Right lung (tissue), 10 donors: ENCODE measurements at places on chromosomes 12 and 14. TPM values are rescaled to one million over a fixed set of nuclear protein-coding genes. Genes with fewer than 3 reads are reported as not detected.

GRCh38 chr14:37697489-37698121, 102.2 kb downstream of the TTC6 start:
- DNase-seq, result no peak

GRCh38 chr12:11981121-11981733, 89.5 kb upstream of the BCL2L14 start:
- DNase-seq, result no peak

DNA sequence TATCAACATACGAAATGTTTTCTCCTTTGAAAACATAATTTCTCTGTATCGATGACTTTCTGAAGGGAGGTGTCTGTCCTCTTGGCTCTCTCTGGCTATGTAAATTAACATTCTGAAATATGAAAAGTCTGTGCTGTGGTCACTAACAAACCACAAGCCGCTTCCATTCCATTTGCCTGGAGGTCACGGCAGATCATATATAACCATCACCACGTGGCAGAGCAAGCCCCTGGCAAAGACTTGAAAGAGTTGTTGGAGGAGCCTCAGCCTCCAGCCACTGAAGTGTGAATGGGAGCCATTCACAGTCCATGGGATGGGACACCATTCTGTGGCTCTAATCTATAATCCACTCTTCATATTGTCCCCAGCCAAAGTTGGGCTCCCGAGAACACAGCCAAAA, 39.6 kb downstream of the CDKL1 start:
- no peak for DNase-seq

GRCh38 chr12:97538705-97539104, 76.1 kb downstream of the RMST start:
- no peak for DNase-seq

GRCh38 chr14:42965512-42965911, 1358.8 kb downstream of the LRFN5 start:
- no peak for DNase-seq

The SMIM41 gene
- polyA plus RNA-seq, result 2.5 TPM

DNA sequence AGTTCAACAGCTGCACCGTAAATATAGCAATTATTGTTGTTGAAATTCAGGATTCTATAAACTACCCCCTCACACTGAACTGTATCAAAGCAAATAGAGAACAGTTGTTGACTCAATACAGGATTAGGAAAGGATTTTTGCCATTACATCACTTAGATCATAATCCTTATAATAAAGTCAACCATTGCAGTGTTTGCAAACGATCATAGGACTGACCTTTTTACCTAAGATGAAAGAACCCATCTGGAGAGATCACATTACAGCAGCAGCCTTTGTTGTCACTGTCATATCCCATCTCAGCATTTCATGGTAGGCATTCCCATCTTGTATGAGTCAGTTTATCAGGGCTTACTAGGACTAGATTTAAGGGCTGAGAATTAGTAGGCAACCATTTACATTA, 96.1 kb downstream of the IPO8 start:
- no peak for DNase-seq

The NINJ2 gene
- polyA plus RNA-seq, result 1.4 TPM

The KCNMB4 gene
- polyA plus RNA-seq, result 23.5 TPM

DNA sequence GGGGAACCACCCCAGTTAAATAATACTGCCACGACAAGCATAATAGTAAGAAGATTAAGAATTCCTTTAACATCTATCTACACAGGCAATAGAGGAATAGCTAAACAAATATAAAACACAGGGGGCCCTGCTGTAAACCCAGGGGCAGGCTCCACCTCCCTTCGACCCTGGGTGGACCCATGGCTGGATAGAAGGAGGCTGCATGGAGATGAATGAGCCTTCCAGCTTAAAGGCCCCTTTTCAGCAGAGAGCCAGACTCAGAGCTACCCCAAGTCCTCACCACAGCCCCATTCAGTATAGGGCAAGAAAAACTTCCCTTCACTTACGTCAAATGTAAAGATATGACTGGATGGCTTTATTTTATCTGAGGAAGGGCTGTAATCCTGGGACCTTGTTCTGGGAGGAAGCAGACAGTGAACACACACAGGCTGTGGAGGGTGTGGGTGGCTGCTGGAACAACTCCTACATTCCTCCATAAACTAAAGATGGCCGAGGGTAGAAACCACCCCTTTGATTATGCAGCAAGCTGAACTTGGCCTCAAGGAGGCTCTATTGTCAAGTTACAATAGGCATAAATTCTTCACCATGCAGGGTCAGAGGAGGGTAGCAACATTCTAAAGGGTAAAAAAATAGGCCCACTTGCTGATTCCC, 30.4 kb downstream of the NUAK1 start:
- DNase-seq, result no peak

- DNase-seq, result no peak
Observed at GRCh38 chr12:26120561-26121274, 4.1 kb downstream of the BHLHE41 start.

The IFNG-AS1 gene
- polyA plus RNA-seq, result 0.13 TPM

The HOXC9 gene
- polyA plus RNA-seq, result 0.32 TPM

GRCh38 chr12:132083614-132083940, 60.5 kb downstream of the DDX51 start:
- DNase-seq, result no peak

DNA sequence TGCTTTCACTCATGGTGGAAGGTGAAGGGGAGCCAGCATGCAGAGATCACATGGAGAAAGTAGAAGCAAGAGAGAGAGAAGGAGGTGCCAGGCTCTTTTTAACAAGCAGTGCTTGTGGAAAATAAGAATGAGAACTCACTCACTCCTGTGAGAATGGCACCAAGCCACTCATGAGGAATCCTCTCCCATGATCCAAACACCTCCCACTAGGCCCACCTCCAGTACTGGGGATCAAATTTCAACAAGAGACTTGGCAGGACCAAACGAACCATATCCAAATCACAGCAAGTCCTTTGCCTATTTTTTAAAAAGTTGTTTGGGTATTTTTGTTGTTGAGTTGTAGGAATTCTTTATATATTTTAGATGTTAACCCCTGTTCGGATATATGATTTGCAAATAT, 245.9 kb upstream of the ARID2 start:
- no peak for DNase-seq

DNA sequence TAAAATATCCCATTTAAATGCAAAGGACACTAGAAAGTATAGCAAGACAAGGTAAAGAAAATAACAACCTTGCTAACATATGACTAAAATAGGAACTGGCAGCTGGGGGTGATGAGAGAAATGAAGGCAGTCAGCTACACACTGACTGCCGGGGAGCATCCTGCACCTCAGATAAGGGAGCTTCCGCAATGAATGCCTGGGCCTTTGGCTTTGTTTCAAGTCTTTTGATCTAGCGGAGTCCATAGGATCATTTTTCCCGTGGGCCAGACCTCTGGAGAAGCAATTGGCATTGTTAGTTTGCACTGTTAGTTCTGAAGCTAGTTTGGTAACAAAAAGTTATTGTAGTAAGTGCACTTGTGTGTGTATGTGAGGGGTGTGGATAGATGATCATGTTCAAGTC, 639.9 kb downstream of the DIO2 start:
- DNase-seq, result no peak

- no peak for DNase-seq
Observed at GRCh38 chr14:99818503-99819036, 25.4 kb downstream of the EML1 start.

GRCh38 chr14:33484264-33484663, 466.6 kb downstream of the EGLN3 start:
- no peak for DNase-seq
